ENCODE measurements at places on chromosomes 12 and 14. TPM values are rescaled to one million over a fixed set of nuclear protein-coding genes. Genes with fewer than 3 reads are reported as not detected.

- DNase-seq = no peak
These were observed 113.2 kb upstream of the TMEM132D start for GRCh38 chr12:130016986-130017385.

DNA sequence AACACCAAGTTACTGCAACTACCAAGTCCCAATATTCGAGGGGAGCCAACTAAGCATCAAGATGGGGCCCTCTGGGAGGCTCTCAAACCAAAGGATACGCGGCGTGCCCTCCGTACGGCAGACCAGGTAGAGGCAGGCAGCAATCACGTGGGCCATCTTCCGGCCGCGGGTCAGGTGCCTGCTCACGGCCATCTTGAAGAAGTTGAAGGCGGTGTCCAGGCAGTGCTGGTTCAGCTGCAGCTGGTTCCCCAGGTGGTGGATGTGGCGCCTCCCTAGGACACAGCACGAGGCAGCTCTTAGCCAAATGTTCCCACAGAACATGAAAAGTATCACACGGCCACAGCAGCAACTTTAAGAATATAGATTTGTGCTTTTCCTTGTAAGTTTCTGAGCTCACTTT lies 24.3 kb downstream of the BTBD6 start:
- no peak for DNase-seq

GRCh38 chr14:52936437-52936836 lies 14.4 kb downstream of the FERMT2 start:
- no peak for DNase-seq

- DNase-seq = no peak
These were observed 223.3 kb downstream of the CHST11 start for GRCh38 chr12:104680070-104680469.

- no peak for DNase-seq
These were observed 4.4 kb downstream of the TBX5 start for GRCh38 chr12:114401328-114402083.

GRCh38 chr14:94602722-94603121 lies 9.5 kb upstream of the SERPINA3 start:
- DNase-seq = no peak

DNA sequence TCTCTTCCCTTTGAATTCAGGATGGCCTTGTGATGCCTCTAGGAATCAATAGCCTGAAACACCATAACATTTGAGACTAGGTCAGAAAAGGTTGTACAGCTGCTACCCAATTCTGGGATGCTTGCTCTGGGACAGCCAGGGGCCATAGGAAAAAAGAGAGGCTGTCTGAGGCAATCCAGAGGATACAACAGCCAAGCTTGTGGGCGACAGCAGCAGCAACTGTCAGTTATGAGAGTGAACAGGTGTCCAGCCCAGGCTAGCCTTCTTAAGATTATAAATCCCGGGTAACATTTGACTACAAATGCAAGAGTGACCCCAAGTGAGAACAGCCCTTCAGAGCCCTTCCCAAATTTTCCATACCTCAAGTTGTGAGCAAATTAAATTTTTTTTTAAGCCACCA lies 11.1 kb downstream of the DCN start:
- DNase-seq = no peak

- DNase-seq = no peak
These were observed 70.3 kb upstream of the CHST11 start for GRCh38 chr12:104386461-104386860.

FAM186B gene
- 0.24 TPM for total RNA-seq

COL2A1 gene
- total RNA-seq = 446 TPM

GUCY2C gene
- total RNA-seq = 1.2 TPM

DNA sequence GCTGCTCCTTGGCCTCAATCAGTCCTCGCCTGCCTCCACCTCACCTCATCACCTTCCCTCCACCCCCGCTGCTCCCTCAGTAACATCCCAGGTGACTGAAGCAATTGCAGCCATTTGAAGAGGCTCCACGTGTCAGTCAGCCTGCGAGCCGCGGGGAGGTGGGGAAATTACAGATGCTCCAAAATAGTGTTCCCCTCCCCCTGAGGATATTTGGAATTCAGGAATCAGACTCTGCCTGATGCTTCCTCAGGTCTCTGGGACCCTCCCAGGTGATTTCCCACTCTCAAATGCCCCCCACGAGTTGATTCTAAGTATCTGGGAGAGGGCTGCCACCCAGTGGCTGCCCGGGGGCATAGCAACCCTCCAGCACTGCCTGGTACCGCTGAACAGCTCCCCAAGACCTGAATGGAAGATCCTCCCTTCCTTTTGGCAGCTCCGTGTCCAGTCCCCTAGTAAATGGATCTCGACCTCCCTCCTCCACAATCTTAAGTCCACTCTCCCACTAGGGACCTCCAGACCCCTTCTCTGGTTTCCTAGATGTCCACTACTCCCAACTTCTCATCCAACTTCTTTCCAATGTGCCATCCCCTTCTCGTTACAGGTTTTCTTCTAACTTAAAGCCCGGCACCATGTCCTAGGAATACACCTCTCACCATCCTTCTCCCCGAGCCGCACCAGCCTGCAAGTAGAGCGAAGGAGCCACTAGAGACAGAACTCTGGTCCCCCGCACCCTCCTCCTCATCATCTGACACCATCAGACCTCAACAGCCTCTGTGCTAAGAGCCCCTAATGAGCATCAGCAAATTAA lies 1.4 kb upstream of the ASIC1 start:
- no peak for DNase-seq

DNA sequence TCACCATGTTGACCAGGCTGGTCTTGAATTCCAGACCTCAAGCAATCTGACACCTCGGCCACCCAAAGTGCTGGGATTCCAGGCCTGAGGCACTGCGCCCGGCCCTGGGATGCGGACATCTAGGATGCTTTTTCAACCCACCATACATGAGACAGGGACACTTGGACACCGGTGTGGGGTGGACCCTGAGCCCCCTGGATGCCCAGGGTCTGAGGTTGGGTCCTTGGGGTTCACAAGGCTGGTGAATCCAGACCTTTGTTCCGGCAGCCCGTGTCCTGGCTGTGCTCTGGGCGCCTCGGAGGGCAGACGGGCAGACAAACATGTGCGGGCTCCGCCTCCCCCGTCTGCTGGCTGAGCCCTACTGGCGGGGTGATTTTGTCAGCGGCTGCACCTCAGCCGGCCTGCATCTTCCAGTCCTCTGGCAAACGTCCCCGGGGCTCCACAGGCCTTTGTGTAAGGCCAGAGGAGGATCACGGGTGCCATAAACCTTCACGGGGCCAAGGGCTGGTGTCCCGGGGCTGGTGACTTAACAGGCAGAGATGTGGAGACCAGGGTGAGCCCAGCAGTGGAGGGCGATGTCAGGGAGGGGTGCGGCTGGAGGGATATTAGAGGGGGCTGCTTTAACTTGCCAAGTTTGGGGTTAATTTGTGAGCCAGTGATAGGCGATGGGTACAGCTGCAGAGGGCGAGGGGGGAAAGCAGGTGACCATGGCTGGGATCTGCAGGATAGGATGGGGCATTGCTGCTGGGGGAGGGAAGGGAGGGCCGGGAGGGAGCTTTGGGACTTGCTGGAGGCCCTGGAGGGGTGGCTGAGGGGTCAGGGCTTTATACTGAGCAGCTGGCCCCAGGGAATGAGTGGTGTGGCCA lies 5.8 kb downstream of the ASPG start:
- no peak for DNase-seq

DNA sequence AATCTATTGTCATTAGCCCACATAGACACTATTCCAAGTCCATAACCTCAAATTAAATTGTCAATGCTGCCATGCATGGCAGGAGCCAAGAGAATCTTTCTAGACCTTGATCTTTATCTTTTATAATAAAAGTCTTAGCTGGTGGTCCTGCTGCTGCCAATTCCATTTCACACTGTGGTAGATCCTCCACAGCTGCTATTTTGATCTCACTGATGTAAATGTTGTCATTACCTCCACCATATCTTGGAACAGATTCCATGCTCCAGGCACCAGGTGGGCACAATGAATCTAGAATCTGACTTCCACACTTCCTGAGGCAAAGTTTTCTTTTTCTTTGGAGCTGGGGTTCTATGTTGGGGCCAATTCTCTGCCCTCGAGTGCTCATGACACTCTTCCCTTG lies 161.2 kb downstream of the TMTC3 start:
- no peak for DNase-seq

DNA sequence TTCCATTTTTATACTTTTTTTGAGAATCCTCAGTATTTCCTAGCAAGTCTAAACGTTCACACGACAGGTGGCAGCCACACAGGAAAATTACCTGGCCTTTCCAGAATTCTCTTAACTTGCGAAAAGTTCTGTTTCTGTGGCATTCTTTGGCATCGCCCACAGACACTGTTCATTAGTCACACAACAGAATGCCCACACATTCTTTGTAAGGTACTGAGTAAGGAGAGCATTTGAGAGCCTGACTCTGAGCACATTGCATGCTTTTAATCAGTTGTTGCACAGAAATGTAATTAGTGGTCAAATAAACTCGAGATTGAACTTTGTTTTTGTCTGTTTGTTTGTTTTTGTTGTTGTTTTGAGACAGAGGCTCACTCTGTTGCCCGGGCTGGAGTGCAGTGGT lies 52.4 kb downstream of the LMNTD1 start:
- no peak for DNase-seq

DNA sequence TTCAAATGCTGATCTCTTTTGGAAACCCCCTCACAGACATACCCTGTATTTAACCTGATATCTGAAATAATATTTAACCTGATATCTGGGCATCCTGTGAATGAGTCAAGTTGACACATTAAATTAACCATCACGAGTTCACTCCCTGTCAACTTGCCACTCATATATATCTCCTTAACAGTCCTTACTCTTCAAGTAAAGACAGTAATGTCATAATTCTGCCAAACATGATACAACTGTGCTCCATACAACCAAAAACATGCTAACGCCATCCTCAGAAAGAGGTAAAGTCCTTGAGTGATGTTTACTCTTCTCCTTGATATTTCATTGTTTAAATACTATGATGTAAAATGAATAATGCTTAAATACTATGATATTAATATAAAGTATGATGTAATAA lies 105.0 kb downstream of the PLCZ1 start:
- no peak for DNase-seq

- no peak for DNase-seq
These were observed 72.4 kb upstream of the SSTR1 start for GRCh38 chr14:38135106-38135867.

TRHDE gene
- 2.7 TPM for total RNA-seq

- peak; percentile 61 for DNase-seq
These were observed 149.0 kb upstream of the PRMT8 start for GRCh38 chr12:3342051-3342450.

DNA sequence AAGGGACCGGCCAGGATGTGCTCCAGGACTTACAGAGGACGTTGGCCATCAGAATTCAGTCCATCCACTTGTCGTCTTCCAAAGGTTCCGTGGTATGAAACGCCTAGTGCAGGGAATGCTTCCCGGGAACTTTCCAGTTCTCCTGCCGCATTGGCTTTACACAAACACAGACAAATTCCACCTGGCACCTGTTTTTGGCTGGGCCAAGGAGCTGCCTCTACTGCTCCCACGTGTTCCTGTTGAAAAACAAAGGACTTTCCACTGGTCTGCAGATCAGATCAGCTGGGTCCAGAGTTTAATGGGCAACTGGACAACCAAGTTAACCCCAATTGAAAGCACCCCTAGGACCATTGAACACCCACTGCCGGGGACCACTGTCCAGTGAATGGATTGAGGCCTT lies 28.0 kb upstream of the PWP1 start:
- DNase-seq = no peak
